ENCODE measurements at places on chromosomes 4 and X.

GRCh38 chrX:74892561-74892960, 32.7 kb downstream of the NEXMIF start:
- no peak for DNase-seq

DNA sequence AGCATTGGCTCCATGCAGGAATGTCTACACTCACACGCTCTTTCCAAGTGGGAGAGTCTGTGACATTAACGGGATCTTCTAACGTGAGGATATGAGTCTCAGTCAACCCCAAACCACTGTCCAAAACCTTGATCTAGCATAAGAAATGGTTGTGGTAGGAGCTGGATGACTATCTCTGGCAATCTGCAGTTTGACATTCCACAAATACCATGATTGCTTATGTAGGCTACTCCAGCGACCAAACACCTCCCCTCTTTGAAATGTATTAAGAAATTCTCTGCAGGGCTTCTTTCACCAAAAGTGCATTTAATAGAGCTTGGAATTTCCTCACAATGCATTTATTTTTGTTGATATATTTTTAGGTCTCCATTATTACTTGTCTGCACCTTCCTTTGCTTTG, 14.1 kb upstream of the STX18 start:
- DNase-seq, result no peak

DNA sequence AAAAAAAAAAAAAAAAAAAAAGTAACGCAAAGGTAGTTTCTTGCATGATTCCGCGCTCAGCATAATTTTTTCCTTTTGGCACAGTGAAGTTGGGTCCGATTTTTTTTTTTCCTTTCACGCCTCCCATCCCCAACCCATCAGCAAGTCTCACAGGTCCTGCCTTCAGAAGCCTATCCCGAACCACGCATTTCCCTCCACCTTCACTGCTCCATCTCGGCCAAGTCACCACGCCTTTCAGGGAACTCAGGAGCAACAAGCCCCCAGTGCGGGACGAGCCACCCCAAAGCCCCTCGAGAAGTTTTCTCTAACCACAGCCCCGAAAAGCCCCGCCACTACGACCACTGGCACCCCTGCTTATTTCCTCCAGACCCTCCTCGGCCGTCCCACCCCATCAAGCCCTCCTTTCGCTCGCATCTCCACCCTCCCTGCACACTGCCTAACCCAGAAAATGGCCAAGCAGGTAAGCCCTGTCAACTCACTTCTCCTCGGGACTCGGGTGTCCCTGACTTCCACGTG, 1.0 kb downstream of the SLBP start:
- no peak for DNase-seq

DNA sequence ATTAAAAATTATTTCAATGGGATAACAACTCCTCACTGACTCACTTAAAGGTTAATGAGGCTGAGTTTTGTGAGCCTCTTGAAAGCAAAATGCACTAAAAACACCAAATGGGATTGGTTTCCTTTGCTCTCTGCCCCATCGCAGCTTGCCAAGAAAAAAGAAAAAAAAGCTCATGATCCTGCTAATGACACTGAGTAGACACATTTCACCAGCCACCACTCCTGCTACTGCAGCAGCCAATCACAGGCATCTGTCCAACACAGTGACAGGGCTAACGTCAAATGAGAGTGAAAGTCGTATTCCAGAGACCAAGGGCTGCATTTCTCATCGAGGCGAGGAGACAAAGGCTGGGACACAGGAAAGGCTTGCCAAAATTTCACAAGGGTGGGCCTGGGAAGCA, 5.2 kb downstream of the APBB2 start:
- no peak for DNase-seq

GRCh38 chr4:23235628-23236390, 543.1 kb downstream of the GBA3 start:
- DNase-seq, result no peak

DNA sequence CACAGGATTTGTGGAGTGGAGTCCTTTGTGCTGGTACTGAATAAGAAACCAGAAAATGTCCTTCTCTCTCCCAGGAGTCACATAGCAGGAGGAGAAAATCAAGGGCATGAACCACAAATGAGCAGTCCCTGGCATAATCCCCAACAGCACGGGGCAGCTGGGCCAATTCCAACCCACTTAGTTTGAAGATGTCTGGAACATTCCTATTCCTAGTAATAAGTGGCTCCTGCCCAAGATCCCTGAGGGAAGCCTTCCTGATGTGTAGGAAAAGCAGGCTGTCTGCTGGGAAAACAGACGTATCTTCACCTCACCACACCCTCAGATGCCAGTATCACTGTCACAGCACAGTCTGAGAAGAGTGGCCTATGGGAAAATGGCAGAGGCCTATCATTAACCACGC, 182.8 kb upstream of the MAP3K15 start:
- no peak for DNase-seq

- DNase-seq, result no peak
Measured at GRCh38 chr4:78689261-78689660, 86.9 kb upstream of the BMP2K start.

- no peak for DNase-seq
Measured at GRCh38 chr4:2292646-2293108, 30.8 kb upstream of the MXD4 start.

DNA sequence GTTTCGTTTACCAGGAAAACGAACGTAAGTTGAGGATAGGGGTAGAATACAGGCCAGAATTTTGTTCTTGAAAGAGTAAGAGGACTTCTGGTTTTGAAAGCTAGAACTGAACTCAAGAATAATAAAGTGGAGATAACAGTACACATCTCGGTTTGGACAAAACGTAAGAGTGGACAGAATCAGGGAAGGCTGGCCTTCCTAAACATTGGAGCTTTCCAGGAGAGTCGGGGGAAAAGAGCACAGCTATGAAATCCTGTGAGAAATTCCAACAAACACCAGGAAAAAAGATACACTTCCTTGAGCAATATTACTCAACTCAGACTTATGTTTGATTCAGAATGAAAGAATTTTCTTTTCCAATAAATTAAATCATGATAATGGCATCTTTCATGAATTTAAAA, 1.2 kb downstream of the CTSO start:
- DNase-seq, result no peak

- no peak for DNase-seq
Measured at GRCh38 chrX:68147848-68148247, 285.4 kb downstream of the OPHN1 start.

DNA sequence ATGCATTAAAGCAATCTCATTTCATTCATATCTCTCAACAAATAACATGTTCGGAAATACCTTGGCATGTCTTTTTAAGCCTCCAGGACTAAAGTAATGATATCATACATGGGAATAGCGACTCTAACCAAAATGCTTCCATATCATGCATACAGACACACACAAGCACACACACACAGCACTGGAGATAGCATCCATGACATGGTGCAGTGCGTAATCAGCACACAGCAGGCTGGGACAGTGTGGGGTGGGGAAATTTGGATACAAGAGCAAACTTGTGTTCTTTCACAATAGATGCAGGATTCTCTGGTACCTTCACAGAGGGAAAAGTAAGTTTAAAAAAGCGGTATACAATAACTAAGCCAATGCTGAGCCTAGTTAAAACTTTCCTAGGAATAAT, 132.3 kb upstream of the HPGD start:
- no peak for DNase-seq

- peak; percentile 0 for DNase-seq
Measured at GRCh38 chr4:74794382-74795010, at the start of gene BTC. Gene BTC, minus strand, starts transcription at chr4:74794523. Its CDS starts 198 bp downstream, at chr4:74794325.

DNA sequence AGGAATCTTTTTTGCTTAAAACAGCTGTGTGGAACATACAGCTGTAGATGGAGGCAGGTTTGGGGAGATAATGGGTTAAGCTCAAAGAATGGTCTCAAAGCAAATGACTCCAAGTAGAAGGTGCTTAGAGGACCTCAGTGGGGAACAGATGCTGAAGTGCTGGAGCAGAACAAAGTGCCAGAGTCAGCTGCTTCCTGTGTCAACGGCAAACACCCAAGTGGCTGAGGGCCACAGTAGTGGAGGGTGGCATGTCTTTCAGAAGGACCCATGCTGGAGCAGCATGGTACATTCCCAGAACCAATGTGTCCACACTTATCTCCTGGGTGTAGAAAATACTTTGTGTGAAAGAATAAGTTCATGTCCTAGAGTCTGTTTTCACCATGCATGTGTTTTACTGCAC, 197.5 kb downstream of the CCNG2 start:
- no peak for DNase-seq

DNA sequence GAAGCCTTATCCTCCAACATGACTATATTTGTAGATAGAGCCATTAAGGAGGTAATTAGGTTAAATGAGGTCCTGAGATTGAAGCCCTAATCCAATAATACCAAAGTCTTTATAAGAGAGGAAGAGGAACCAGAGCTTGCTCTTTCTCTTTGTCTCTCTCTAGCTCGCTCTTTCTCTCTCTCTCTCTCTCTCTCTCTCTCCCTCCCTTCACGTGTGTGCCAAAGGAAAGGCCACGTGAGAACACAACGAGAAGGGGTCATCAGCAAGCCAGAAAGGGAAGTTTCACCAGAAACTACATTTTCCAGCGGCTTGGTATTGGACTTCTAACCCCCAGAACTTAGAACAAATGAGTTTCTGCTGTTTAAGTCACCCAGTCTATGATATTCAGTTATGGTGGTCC, 1540.5 kb downstream of the C4orf33 start:
- no peak for DNase-seq

- DNase-seq, result no peak
Measured at GRCh38 chr4:2347190-2347589, 71.3 kb downstream of the ZFYVE28 start.
